ENCODE measurements at places on chromosomes 12 and 14.

DNA sequence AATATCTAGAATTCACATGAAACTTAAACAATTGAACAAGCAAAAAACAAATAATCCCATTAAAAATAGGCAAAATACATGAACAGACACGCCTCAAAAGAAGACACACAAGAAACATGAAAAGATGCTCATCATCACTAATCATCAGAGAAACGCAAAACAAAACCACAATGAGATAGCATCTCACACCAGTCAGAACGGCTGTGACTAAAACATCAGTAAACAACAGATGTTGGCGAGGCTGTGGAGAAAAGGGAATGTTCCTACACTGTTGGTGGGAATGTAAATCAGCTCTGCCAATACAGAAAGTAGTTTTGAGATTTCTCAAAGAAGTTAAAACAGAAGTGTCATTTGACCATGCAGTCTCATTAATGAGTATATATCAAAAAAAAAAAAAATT is 121.3 kb downstream of the PTPRO start:
- no peak for DNase-seq

DNA sequence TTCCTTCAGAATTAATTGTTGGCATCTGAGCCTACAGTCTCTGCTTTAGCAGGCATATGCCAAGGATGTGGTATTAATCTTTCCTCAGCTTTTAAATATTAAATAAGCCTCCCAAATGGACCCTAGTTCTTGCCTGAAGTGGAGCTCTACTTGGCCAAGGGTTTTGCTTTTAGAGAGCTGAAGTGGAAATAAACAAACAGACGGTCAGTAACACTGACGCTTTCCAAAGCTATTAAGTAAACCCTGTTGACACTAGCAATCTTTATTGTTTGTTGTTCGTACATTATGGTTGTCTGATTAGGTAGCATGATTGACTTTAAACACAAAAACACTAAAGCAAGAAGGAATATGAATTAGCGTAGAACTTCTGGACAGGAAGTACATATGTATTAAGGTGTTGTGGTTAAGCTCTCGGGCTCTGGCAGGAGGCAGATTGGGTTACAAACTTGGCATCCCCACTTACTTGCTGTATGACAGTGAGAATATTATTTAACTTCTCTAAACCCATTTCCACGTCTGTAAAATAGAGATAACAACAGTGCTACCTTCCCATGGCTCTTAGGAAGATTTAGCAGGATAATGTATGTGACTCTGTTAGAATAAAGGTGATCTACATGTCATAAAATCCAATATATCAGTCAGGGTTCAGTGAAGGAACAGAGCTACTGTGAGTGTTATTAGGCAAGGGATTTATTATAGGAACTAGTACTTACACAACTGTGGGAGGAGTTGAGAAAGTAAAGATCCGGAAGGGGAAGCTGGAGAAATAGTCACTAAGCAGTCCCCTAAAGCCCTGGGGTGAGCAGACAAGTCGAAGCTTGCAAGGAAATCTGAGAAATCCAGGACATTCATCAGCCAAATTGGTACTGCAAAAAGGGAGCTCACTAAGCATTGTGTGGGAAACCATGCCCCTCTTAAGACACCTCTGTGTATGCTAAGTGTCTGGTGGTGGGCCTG is 92.2 kb upstream of the ATF7IP start:
- no peak for DNase-seq

- DNase-seq = no peak
Observed at GRCh38 chr12:12442548-12443071, 85.7 kb downstream of the BORCS5 start.

DNA sequence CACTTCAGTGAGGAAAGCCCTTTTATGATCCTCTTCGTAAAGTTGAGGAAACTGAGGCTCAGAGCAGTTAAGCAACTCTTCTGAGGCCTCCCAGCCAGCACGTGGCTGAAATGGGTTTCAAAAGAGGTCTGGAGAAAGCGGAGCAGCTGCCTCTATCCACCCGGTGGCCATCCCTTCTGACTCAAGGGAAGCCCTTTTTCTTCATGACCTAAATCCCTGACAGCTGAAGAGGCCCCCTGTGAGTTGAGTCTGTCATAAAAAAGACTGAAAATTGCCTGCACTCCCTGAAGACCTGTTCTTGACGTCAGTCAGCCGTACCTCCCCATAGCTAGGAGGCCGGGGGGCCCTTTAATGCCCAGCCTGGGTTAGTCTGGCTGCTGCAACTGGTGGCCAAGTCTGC is 10.7 kb downstream of the CMKLR1 start:
- DNase-seq = no peak

DNA sequence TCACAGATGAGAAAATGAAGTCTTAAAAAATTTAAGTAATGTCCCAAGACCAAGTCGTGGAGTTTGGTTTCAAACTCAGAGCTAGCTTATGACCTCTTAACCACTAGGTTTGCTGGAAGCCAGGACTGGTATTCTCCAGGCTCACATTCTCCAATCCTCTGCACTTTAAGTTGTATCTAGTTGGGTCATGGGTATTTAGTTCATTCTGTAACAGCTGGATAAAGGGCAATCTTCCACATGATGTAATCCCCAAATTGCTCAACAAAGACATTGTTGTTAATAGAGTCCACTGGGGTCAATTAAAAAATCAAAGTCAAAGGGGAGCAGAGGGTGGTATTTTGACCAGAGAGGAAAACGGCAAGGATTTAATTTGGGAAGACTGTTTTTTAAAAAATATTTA is 17.8 kb upstream of the GAS2L3 start:
- no peak for DNase-seq

- no peak for DNase-seq
Observed at GRCh38 chr12:121232163-121232562, 22.2 kb downstream of the P2RX4 start.

GRCh38 chr12:39587225-39587624 is 32.4 kb downstream of the ABCD2 start:
- no peak for DNase-seq

DNA sequence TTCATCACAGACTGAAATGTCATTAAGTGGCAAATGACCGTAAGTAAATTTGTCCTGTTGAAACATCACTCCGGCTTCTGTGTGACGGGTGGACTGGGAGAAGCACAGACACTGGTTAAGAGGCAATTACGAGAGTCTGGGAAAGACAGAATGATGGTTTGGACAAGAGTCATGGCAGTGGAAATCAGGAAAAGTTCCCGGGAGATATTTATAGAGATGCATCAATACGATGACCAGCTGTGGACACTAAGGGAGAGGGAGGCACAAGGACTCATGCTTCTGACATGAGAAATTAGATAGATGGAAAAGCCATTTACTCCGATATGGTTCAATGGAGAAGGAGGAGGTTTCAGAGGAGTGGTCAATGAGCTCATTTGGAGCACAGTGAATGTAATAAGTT is 27.3 kb downstream of the CKAP4 start:
- no peak for DNase-seq

- DNase-seq = no peak
Observed at GRCh38 chr14:72699852-72700257, 194.0 kb downstream of the DPF3 start.

- DNase-seq = no peak
Observed at GRCh38 chr14:74438351-74438915, 12.4 kb upstream of the SYNDIG1L start.

DNA sequence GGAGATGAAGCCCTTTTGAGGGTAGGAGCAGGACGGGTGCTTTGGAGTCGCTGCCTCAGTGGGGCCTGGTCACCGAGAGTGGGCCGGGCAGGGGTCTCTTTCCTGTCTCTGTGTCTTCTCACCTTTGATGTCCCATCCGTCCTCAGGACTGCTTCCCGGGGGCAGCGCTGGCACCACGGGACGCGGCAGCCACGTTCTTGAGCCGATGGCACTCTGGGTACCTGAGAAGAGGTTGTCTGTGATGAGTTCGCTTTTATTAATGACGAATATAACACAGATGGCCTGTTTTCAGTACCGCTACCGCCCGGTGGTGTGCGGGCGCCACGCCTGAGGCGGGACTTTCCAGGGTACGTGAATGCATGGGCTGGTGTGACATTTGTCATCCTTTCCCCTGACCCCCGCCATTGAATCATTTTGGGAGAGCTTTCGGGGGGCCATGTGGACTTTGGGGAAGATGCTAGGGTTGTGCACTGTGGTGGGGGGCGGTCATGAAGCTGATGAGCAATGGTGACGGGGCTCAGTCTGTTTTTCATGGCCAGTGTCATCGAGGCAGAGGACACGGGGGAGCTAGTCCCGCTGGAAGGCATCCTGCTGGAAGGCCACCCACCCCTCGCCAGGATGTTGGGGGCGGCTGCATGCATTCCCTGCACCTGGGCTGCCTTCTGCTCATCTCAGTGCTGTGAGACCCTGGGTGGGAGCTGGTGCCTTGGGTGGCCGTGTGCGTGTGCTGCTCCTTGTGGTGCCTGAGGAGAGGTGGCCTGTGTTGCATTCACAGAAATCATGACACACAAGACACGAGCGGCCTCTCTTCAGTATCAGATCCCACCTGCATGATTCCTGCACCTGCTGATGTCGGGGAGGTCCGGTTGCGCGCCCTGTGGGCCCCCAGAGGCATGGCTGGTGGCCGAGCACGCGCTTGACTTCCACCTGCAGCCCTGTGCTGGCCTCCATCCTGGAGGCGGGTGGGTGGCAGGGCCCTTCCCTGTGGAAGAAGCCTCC is 162.5 kb upstream of the RTL1 start:
- DNase-seq = no peak

GRCh38 chr14:51307551-51307950 is 67.5 kb downstream of the TMX1 start:
- DNase-seq = no peak

DNA sequence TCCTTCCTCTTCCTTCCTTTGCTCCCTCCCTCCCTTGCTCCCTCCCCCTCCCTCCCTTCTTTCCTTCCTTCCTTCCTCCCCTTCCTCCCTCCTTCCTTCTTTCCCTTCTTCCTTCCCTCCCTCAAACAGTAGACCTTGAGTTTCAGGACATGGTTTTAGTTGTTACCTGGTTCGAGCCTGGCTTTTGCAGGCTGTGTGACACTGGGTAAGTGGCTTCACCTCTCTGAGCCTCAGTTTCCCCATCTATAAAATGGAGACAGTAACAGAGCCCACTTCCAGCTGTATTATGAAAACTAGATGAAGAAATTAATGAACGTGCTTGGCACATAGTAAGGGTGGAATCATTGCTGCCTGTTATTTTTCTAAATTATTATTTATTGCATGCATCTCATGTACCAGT is 171.0 kb upstream of the LHX5 start:
- no peak for DNase-seq

GRCh38 chr14:65180725-65181025 is 78.4 kb upstream of the MAX start:
- DNase-seq = no peak

GRCh38 chr14:87052646-87053225 is 940.2 kb downstream of the GALC start:
- DNase-seq = no peak

GRCh38 chr14:96994999-96995398 is 197.8 kb downstream of the VRK1 start:
- DNase-seq = no peak

GRCh38 chr12:49990273-49990672 is 17.5 kb downstream of the AQP6 start:
- no peak for DNase-seq

- no peak for DNase-seq
Observed at GRCh38 chr12:26740991-26741390, 92.0 kb downstream of the ITPR2 start.

GRCh38 chr14:58663494-58664111 is 25.8 kb downstream of the DACT1 start:
- no peak for DNase-seq

GRCh38 chr12:53076461-53076860 is 2.7 kb downstream of the SPRYD3 start:
- no peak for DNase-seq

DNA sequence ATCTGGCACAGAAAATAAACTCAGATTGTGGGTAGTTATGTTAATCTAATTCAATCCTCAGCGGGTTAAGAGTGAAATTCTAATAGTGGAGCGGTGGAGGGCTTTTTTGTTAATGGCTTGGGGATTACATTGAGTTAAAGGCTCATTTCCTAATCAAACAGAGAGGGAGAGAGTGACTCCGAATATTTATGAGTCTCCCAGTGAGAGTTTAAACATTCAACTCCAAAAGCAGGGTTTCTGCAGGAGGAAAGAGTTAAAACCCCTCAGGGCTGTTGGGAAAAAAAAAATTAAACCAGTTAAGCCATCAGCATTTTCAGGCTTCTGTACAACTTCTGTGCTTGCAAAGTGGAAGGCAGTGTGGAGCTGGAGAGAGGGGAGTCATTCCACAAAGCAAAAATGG is 62.1 kb upstream of the ESRRB start:
- no peak for DNase-seq

DNA sequence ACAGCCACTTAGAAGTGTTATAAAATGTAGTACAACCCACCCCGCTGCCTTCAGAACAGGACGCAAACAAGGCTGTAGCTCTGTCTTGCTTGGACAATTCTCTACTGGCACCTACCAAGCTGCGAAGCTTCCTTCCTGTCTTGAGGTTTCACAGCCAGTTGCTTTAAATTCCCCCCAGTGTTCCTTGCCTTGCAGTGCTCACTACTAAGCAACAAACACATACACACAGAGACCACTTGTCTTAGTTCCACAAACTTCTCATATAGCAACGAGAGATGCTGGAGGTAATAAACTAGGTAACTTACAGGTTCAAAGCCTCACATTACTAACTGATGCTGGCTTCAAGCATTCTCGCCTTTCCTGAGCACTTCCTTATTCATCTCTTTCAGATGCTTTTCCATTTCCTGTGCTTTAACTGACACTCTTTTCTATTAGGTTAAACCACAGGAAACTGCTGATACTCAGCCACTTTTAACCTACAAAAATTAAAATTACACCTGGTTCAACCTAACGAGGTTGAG is 91.5 kb upstream of the PTGDR start:
- no peak for DNase-seq

GRCh38 chr14:24198814-24199524 is 3.7 kb upstream of the TM9SF1 start:
- no peak for DNase-seq

DNA sequence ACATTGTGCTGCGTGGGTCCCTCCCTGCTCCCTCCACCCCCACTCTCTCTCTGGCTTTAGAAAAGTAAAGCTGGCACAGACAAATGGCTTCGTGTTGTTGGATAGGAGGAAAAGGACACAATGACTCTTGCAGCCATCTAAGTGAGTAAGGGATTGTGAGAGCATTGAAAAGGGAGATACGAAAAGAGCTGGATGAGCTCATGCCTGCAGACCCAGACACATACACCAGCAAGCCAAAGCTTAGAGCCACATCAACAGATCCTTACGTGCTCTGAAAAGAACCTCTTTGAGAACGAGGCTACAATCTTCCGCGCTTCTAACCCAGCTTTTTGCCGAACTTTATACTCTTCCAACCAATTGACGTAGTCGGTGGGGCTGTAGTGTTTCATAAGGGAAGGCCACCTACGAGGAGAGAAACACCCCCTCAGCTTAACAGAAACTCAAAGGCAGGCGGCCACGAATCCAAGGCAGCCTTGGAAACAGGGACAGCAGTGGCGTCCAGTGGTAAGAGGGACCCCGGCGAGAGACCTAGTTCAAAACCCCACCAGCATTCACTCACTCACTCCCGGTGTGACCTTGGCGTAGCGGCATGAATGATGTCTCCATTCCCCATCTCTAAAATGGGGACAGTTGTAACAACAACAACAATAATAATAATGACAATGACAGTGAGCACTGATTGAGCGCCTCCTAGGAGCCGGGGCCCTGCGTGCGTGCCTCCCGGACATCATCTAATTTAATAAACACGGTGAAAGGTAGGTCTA is 1.1 kb downstream of the FBXO21 start:
- no peak for DNase-seq

- DNase-seq = no peak
Observed at GRCh38 chr14:20769421-20769820, 1.2 kb downstream of the EDDM3B start.

Measured in stimulated activated CD4-positive, alpha-beta T cell treated with anti-CD3 and anti-CD28 coated beads, Interleukin-1b, Interleukin-23, amount 100 ng/mL, for 24 hours (primary cell).